Stimulated activated CD4-positive, alpha-beta T cell treated with anti-CD3 and anti-CD28 coated beads, TNF-alpha, amount 100 ng/mL, for 4 hours (primary cell): ENCODE measurements at places on chromosomes 1 and 21.
A peak's percentile ranks its signal among the peaks of the same experiment; 100 is the strongest.

GRCh38 chr1:218585511-218586184 lies 240.5 kb downstream of the TGFB2 start:
- no peak for DNase-seq

DNA sequence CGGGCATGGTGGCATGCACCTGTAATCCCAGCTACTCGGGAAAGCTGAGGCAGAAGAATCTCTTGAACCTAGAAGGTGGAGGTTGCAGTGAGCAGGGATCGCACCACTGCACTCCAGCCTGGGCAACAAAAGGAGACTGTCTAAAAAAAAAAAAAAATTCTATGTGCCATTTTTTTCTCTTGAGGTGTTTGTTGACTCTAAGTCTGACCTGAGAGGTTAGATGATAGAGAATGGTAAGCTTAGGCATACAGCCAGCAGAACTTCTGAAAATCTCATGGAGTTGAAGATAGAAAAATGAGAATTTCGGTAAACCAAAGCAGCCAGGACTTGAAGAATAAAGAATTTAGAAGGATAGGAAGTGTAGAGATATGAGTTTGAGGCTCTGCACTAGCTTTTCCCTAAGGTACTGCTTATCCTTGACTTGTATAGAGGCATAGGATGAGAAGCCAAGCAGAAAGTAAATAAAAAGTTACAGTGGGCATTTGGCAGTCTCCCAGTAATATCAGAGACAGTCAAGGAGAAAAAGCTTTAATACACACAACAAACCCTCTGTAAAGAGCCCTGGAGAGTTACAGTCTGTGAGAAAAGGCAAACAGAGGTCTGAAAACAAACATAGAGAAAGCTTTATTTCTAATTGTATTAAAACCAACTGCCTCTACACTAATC lies 24.3 kb downstream of the F13B start:
- no peak for DNase-seq

GRCh38 chr1:198880397-198880796 lies 241.6 kb downstream of the PTPRC start:
- DNase-seq, result no peak

- no peak for DNase-seq
Observed at GRCh38 chr1:109717729-109718128, 5.7 kb downstream of the GSTM5 start.

DNA sequence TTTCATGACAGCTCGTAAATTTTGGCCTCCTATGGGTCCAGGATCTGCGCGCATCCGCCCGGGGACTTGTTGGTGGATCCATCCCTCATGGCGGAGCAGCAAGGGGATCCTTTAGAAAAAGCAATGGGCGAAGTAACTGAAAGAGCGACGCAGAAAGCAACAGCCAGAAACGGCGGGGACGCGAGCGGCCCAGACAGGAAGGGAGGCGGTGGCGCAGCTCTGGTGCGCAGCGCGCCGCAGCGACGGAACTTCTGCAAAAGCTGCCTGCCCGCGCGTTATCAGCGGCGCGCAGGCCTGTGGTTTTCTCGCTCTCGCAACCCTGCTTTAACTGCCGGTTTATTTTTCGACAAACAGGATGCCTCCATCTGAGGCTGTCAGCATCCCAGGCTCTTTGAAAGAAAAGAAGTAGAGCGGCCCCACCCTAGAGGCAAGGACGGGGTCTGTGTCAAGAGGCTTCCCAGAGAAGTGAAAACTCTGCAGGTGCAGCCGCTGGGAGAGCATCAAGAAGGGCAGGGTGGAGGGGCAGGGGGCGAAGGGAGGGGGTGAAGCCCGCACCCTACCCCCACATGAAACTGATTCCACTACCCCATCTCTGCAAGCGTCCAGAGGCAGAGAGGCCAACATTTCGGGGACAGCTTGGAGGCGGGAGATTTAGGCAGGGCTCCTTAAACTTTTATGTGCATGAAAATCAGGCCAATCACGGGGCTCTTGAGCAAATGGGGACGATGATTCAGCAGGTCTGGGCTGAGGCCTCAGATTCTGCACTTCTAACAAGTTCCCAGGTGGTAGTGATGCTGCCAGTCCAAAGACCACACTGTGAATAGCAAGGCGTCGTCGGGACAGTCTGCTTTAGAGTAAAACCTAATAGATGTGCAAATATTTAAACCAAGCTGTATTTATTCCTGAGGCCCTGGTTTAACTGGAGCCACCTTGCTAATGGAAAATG lies 22.2 kb downstream of the RUNX1 start:
- DNase-seq, result peak; percentile 71

DNA sequence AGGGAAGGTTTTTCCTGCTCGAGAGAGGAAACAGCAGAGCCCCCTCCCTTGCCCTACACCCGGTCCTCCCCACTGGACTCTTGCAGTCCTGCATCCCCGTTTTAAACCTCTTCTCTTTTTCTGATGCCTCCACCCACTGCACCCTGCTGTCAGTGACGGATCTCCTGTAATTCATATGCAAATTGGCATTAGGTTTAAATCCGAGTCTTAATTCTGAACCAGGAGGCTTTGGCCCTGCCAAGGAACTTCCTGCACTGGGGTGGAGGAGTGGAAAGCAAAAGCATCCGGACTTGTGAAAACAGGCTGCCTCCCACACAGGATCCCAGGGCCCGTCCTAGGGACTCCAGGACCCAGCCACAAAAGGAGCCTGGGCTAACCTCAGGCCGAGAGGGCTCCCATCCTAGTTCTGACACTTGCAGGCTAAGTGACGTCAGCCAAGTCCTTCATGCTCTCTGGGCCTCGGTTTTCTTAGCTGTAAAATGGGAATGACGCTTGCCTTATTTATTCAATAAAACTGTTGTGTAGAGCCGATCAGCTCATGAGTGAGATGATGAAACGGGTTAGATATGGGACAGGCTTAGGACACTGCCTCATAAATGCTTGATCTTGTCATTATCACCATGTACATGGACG lies 613.3 kb downstream of the AJAP1 start:
- no peak for DNase-seq
